Fibroblast of the conjunctiva (primary cell): ENCODE measurements at places on chromosomes 4 and X.

DNA sequence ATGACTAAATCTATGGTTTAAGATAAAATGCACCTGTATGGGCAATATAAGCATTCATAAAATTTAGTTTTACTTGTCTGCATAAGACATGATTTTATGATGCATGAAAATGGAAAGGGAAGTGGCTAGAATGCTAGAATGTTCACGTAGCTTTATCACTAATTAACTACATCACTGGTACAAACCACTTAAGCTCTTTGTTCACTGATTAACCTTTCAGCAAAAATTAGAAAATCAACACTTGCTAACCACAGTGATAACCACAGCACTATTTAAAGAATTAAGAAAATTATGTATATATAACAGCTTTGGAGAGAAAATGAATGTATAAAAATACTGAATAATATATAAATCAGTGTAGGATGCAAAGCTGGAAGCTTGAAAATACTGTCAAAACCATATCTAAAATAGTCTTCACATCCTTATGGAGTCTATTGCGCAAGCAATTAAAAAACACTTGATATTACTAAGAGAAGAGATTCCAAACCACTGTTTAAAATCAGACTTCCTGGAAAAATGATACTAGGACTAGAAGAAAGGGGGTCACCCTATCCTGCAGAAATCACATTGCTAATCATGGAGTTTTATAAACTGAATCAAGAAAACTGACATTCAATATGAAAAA lies 51.9 kb downstream of the EFHC2 start:
- DNase-seq: no peak

GRCh38 chr4:15303052-15303641 lies 124.7 kb upstream of the C1QTNF7 start:
- DNase-seq: no peak

DNA sequence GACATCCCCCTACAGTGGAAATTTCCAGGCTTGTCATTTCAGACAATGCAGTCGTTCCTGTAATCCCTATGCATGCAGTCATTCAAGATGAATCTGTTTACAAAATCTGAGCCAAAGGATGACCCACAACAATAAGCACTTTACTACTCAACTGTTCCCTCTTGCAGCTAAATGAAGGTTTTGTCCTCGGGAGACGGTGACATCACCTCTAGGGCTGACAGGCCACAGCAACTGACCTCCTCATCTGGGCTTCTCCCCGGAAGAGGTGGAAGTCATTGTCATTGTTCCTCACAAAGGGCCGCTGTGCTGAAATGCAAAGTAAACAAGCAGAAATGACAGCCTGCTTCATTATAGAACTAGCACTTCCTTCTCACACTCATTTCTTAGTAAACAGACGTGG lies 29.2 kb downstream of the CLRN2 start:
- no peak for DNase-seq

DNA sequence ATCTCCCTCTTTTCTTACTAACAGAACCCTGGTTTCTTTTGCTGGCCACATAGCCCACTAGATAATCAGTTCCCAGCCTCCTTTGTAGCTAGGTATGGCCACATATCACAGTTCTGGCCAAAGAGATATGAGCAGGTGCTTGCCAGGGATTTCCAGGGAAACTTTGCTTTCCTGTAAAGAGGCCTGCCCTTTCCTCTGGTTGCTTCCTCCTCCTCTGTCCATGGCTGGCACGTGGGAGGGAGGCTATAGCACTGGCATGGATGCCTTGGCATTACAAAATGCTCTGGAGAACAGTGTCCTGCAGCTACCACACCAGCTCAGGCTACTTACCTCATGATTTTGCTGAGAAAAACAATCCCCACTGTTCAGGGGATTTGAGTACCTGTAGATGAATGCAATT lies 27.5 kb downstream of the RAB33B start:
- DNase-seq: no peak
